ENCODE measurements at places on chromosomes 4 and X.

DNA sequence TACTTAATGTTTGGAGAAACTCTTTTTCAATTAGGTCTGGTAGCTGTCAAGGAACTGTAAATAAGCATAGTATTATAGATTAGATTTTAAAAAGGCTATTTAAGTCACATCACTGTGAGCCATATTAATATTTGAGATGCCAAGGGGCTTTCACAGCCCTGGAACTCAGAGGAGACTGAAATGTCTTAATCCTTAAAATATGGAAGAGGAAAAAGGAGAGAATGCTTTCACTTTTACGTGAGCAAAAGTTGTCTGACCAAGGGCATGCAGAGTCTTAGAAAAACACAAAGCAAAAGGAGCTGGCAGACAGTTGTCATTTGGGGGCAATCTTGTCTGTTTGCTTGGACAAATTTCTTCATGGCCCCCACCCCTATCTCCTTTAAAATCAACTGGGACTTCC, 253.2 kb upstream of the IGFBP7 start:
- DNase-seq: no peak

GRCh38 chrX:46823481-46823880, 13.4 kb upstream of the RP2 start:
- DNase-seq: no peak

DNA sequence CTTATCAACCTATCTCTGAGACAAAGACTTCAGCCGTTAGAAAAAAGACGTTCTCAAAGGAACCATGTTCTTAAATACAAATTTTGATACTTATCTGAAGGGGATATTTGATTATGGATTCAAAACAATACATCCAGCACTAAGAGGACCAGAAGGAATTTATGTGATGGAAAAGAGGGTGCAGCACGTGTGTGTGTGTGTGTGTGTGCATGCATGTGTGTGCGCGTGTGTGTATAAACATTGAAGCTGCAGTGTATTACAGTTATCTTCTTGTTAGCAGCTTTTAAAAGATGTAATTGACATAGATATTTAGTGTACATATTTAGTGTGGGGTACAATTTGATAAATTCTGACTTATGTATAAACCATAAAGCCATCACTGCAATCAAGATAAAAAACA, 44.9 kb downstream of the ANK2 start:
- DNase-seq: no peak

GRCh38 chrX:83501530-83501929, 6.6 kb upstream of the POU3F4 start:
- DNase-seq: no peak

DNA sequence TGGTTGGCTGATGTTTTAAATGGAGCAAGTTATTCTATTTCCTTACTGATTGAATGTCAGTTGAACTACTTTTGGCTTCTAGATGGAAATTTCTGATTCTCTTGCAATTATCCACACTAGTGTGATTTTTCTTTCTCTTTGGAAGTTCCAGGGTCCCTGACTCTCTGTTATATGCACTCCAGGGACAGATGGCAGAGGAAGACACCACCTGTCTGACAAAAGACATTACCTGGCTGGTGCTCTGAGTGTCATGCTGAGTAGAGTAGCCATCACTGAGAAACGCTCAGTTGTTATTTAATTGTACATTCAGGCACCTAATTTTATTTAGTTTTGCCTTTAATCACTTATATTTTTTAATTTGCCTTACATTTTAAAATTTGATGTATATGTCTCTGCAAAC, 105.4 kb upstream of the TLL1 start:
- no peak for DNase-seq

DNA sequence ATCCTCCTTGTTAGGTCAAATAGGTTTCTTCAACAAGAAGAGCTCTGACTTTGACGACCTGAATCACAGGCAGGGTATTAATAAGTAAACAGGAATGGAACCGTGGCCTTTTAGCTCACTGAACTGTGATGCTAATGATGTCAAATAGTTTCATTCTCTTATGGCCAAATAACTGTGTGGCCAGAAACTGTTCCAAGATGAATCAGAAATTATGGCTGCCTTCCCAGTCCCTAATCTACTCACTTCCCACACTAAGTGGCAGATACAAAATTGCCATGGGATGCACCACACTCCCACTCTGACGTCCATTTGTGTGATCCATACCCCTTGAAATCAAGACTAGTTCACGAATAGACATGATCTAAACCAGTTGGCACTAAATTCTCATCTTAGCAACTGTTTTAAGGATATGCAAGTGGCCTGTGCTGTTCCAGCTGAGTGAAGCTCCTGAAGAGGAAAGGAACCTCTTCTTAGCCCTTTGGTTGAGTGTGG, 455.4 kb downstream of the IL15 start:
- no peak for DNase-seq

- DNase-seq: no peak
These were observed 253.6 kb downstream of the UNC5C start for GRCh38 chr4:95295157-95295556.

DNA sequence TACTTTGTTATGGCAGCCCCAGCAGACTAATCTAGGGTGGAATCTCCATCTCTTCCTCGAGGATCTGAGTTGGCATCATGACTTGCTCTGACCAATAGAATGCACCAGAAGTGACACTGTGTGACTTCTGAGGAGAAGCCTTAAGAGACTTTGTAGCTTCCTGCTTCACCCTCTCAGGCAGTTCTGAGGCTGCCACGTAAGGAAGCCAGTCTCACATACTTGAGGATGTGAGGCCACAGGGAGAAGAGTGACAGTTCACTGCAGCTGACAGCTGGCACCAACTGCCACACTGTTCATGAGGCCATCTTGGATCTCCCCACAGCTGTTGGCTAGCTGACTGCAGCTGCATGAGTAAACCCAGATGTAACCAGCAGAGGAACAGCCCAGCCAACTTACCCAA, 29.3 kb upstream of the BCOR start:
- no peak for DNase-seq

GRCh38 chrX:14029039-14029424, 660 bp downstream of the GEMIN8 start:
- DNase-seq: no peak

GRCh38 chr4:53366301-53366716, 448 bp upstream of the SCFD2 start:
- no peak for DNase-seq

DNA sequence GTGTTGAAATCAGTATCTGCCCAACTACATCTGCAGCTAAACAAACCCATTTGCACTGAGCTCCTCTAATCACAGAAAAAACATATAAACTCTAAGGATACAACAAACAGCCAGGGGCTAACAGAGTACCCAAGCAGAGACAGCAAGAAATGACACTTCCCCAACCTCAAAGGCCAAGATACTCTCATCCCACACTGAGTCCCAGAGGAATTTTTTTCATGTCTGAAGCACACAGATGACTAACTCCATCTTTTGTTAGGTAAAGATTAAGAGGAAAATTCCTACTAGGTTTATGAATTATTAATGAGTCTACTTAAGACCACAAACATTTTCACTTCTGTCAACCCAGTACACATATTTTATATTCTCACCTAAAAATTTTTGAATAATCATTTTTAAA, 31.6 kb downstream of the SEPSECS start:
- no peak for DNase-seq

DNA sequence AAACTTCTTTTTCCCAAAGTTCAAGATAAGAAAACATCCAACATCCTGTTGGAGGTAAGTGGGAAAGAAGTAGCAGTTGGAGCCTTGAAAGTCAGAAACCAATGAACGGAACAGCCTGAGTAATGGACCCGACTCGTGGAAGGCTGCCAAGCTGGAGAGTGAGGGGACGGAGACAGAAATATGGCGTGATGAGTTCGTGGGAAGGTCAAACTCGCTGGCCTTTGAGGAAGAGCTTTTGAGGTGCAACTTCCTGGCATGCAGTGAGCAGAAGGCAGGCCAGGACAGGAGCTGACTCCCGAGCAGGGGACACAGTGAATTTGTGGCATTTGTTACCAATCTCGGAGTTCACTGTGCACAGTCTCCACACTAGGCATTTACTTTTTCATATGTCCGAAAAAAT, 1.0 kb upstream of the TRIML1 start:
- DNase-seq: no peak

DNA sequence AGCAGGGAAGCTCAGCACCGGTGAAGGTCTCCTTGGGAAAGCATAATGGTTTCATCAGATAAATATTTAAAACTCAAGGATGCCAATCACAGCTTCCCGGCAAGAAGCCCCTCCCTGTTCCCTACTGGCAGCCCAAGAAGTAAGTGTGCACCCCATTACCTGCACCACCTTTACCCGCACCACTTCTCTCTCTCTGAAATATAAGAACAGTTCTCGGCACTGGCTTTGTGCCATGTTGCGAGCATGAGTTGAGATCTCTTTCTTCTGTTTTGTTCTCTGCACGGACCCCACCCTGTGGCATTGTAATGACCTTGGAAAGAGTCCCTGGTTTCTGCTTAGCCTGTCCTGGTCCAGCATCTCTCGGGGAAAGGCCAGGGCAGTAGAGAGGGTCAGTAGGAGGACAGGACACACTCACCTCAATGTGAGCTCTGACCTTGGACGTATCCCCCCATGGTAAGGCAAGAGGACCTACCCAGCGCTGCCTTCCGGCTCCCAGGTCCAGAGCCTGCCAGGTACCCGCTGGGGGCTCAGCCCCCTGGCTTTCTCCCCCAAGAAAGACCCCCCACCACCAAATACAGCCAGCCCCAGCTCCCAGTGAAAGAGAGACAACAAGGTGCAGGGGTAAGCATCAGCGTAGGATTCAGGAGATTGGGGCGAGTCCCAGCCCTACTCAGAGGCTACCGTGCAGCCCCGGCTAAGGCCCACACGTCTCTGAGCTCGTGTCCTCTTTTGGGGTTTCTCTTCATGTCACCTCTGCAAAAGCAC, 80.7 kb downstream of the PSAPL1 start:
- no peak for DNase-seq

- DNase-seq: no peak
These were observed 48.1 kb upstream of the STOX2 start for GRCh38 chr4:183857040-183857439.

DNA sequence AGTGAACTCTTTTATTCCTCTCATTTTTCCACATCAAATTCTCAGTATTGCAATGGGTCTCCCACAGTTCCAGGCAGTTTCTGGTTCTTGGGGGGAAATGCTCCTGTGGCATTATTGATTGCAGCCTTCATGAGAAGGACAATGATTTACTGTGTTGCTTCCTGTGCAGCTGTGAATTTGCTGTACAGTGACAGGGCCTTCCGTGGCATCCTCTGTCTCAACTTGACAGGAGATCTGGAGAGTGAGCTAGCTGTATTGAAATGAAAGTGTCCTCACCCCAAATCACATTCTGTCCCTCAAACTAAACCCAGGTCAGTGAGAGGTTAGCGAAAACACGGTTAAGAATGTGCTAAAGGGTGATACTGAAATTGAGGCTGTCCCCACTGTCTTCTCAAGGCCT, 77.1 kb upstream of the ATOH1 start:
- DNase-seq: no peak

GRCh38 chr4:144501231-144501780, 144.7 kb upstream of the HHIP start:
- no peak for DNase-seq

- no peak for DNase-seq
These were observed 35.1 kb downstream of the SMIM31 start for GRCh38 chr4:164789047-164789446.

DNA sequence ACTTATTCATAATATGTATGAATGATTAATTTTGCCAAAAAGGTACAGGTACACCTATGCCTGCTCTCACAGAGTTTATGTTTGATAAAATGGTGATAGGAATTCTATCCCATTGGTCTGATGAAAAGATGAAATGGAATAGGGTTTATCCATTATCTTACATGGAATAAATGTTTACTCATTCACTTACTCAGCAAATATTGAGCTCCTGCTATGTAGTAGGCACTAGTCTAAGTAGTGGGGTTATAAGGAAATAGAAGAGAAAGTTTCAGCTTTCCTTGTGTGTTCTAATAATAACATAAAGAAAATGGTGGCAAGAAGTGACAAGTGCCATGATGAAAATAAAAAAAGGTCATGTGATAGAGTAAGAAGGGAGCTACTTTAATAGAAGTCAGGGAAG, 12.4 kb upstream of the SLC10A7 start:
- no peak for DNase-seq

DNA sequence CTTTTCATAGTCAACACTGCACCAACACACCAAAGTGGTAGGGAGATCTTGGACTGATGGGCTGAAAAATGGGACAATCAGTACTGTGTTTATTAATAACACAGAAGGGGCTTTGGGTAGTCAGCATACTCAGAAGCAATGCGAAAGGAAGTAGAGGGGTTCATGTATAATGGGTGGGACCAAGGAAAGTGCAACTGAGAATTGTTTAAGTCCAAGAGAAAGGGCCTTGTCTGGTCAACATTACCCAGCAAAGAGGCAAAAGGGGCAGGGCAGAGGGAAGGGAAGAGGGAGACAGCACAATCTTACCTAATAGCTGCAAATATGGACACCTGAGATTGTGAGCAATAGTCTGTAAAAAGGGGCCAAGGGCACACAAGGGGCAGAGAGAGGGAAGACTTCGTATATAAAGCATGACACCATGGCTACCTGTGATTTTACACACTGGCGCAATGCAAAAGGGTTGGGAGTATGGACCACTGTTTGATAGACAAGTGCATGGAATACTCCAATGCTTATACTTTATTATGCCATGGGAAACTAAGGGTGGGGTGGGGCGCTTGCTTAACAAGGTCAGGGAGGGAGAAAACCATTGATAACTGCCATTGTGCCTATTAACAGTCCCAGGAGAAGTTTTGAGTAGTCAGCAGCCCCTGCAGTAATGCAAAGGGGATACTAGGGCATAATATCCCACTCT, 279.7 kb downstream of the CHIC1 start:
- DNase-seq: no peak

GRCh38 chr4:3675251-3676115, 90.7 kb upstream of the ADRA2C start:
- DNase-seq: no peak

DNA sequence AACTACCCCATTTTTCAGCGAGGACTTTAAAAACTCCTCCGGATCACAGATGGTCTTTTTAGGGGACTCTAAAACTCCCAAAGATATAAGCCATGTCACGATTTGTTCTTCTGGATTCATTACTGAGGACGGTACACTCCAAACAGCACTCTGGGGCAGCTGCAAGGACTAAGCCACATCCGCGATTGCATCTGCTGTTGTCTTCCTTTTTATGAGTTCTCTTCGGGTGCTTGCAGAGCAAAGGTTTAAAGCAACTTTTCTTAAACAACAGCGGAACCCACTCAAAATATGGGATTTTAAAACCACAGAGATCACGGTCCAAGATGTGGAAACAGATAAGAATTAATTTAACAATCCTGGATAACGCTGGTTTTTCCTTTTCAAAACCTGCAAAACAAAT, at the start of gene ARHGEF6:
Gene ARHGEF6, minus strand, starts transcription at position 170 of the 400 bp plus-strand sequence. Its CDS starts 50 bp downstream, at position 120.
- DNase-seq: peak; percentile 10

DNA sequence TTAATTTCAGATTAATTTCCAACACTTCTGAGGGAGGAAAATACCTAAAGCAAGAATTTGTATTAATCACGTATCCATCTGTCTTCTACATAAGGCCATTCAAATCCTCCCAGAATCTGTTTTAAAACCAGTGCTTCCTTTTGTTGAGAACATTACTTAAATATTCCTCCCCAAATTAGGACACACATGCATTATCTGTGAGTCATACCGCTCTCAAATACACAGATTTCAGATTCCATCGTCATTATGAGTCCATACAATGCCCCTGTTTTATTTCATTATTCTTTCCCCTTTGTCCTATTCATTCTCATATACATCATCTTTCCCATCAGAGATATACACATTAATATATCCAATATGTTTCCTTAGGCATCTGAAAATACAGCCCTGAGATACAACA, 57.3 kb upstream of the PRSS12 start:
- no peak for DNase-seq

All from stimulated activated CD8-positive, alpha-beta memory T cell treated with anti-CD3 and anti-CD28 coated beads, Interleukin-15, amount 100 ng/mL, for 48 hours (primary cell).